ENCODE measurements at places on chromosomes 5 and 9.

DNA sequence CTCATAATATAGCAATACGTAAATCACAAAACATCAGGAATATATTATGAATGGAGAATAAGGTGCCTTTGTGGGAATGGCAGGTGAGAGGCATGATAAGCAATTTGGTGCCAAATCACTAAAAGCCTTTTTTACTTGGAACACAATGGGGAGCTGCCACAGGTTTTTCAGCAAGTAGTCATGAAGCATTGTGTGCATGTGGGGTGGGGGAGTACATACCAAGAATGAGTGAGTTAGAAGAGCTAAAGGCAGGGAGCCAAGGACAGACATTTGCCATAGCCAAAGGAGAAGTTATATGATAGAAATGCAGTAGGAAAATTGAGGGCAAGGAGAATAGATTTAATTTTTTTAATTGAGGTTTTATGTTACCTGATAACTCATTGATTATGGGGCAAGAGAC is 445.0 kb upstream of the SMC2 start:
- no peak for DNase-seq

DNA sequence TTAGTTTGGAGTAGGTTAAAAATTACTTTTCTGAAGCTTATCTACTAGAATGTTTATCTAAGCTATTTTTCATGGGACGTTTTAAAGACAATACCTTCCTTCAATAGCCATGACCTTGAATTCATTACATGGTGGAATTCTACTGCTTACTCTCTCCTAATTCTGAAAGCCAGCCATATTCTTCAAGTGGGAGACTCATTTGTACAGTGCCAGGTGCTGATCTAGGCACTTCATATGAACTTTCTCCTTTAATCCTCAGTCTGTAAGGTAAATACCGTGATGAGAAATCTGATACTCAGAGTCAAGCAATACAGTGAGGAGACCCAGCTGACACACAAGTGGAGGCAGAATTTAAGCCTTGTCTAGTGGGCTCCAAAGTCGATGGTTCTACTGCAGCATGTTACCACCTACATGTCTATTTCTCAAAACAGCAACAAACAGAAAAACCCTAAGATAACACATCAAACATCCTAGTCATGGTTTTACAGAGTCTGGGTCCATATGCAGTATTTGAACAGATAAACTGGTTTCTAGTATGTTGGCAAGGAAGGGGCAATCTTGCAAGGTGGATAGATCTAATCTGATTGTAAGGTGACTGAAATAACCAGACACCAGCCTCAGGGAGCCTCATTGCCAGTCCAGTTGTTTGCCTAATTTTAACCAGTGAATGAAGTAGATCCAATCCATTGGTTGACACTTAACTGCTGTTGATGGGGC is 243.7 kb downstream of the PIK3R1 start:
- DNase-seq: no peak

- no peak for DNase-seq
Measured at GRCh38 chr9:26524267-26524666, 368.3 kb downstream of the CAAP1 start.

DNA sequence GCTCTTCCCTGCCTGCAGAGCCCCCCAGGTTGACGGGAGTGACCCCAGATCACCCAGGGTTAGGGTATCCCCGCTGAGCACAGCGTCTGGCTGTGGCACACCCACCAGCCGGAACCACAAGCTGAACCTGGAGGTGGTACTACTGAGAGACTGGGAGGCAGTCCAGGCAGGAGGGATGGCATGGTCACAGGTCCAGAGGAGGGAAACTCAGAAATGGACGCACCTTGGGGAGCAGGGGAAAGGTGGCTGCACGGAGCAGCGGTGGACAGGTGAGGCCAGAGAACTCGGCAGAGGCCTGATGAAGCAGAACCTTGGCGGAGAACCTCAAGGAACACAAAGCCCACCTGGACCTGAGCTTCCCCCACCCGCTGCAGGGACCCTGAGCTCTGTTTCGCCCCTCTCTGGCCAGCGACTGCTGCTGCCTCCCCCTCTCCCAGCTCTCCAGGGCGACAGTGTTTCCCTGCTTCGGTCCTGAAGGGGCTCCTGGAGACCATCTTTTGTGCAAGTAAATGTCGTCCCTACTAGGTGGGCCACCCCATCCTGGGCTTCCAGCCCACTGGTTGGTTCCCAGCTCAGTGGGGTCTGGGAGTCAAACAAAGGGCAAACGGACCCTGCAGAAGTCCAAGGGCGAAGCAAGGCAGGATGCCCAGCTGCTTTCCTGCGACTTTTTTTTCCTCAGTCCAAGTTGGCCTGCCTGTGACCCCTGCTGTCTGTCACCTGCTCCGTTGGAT is 845 bp downstream of the ADGRD2 start:
- DNase-seq: no peak

DNA sequence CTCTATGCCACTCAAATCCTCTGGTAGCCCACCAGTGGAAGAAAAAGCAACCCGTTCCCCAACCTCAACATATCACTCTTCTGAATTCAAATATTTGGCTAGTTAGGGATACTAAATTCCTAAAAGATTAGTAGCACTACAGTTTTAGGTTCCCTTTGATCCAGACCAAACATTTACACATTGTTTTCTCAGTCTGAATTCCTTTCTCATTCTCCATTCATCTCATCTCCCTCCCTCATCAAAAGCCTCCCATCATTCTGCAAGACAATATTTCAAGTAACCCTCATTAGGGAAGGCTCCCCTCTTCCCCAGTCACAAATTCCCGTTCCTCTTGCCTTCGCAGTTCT is 26.3 kb downstream of the ADAM19 start:
- no peak for DNase-seq

- DNase-seq: no peak
Measured at GRCh38 chr5:8458038-8458383, 589.1 kb downstream of the MTRR start.

- no peak for DNase-seq
Measured at GRCh38 chr5:17076272-17076671, 140.2 kb upstream of the MYO10 start.

- no peak for DNase-seq
Measured at GRCh38 chr5:119385536-119386128, 29.8 kb downstream of the TNFAIP8 start.

DNA sequence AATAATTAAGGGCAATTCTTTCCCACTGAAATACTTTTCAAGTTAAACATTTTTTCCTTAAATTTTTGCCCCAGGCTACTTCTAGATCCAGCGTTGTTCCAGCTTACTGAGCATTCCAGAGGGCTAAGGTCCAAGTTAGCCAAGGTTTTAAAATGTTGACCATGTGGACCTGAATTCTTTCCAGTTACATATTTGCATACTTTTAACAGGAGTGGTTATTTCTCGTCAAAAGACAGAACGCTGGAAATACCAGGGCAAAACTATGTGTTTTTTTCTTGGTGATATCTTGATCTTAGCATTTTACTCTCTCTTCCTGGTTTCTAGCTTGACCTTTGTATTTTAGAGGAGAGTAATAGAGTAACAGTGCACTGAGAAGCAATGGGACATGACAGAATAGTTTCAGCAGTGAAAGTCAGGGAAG is 32.8 kb downstream of the TMC1 start:
- no peak for DNase-seq

DNA sequence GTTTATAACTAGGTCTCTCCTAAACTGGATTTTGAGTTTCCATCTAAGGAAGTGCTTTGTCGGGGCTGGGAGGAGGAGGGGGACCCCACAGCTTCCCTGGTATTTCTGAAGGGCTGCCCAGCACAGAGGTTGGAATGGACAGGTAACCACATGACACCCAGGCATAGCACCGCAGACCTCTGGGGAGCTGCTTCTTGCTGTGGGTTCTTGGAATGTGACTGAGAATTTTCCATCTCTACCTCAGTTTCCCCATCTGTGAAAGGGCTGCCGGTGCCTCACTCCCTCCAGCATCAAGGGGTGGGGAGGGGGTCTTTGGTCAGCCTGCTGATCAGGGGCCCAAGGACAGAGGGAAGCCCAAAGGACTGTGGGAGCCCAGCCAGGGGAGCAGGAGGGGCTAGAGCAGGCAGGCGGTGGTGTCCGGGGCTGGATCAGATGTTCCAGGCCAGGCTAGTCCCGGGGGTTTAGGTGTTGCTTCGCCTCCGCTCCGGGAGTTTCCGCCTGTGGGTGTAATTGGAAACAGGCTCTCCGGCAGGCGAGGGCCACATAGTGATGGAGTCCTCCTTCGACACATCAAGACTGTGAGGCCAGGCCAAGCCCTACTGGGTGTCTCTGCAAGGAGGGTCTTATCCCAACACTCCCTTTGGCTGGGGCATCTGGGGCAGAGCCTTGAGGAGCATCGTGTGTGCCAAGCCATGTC is 3.3 kb downstream of the OLFML2A start:
- DNase-seq: no peak

DNA sequence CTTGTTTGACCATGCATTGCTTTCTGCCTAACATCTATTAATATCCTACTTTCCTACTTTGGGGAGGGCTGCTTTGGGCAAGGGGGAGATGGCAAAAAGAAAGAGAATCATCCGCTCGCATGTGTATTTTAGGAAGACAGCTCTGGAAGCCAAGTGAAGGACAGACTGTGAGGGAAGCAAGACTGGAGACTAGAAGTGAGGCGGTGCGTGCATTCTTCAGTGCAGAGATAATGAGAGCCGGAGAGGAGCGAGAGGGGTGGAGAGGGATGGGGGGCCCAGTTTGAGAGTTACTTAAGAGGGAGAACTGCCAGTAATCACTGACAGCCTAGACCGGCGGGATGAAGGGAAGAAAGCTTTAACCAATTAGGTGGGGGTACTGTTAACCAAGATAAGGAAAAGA is 151.7 kb upstream of the RAPGEF1 start:
- no peak for DNase-seq

DNA sequence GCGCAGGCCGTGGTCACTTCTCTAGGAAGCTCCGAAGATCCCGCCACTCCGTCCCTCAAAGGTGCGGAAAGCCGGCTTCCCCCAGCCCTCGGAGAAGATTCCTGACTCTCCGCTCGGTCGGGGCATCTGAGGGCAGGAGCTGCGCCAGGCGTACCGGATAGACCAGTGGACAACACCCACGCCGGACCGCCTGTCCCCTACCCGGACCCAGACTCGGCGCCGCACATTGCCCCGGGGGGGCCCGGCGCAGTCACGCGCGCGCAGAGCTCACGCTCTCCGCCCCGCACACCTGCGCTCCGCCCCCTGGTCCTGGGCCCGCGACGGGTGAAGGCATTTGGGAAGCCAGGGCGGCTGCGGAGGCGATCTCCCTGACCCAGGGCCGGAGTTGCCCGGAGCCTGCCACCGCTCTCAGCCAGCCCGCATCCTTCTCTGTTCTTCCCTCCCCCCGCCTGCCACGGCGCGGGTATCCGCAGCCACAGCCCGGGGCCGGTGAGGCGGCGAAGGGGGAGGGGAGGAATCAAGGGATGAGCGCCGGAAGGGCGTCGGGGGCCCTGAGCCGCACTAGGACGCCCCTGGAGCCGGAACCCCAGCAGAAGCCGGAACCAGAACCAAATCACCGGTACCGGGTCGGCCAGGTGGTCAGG is 448 bp downstream of the RELL2 start:
- peak; percentile 49 for DNase-seq

GRCh38 chr5:33468775-33469435 is 28.1 kb downstream of the TARS1 start:
- DNase-seq: no peak

DNA sequence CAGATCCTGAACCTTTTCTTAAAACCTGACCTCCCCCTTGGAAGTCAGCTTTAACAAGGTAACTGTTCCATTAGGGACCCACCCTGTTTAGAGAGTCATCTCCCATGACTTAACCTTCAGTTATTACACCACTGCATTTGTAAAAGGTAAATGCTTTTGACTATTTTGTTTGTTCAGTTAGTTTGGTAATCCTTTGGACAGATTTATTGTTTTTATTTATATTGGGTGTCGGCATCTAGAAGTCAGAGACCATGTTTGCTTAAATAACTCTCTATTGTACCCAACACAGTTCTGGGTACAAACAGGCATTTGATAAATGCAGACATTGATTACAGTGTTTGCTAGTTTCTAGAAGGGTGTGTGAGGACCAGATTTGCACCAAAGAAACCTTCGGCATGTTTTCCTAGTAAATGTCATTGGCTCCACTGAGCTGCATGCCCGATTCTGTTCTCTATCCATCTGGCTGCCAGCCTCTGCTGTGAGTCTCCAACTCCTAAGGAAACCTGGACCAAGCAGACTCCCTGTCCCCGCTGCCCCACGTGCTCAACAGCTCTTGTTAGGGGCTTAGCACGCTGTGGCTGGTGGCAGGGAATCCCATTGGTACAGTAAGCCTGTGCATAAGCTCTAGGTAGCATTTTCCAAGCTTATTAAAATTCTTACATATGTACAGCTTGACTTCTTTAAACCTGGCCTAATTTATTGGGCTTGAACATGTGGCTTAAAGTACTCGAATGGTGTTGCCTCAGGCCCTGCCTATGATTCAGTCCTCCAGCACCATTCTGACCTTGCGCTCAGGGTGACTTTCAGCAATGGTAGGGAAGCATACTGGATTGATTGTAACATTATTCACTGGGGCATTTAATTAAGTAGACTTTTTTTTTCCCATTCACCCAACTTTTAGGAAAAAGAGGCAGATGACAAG is 6.6 kb downstream of the PCBD2 start:
- no peak for DNase-seq

DNA sequence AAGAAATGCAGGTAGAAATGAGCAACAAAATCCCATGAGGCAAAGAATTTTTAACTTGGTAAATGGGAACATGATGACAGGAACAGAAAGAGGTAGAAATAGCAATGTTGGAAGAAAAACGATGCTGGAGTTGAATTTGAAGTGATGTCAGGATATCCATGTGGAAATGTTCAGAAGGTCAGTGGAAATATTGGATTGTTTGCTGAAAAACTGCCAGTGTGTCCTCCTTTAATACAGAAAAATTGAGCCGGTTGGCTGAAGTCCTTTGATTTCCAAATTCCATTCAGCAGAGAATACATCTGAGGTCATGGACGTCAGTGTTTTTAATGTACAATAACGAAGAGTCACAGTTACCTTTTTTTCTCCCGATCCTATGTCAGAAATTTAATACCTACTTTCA is 110.0 kb upstream of the DMAC1 start:
- DNase-seq: no peak

DNA sequence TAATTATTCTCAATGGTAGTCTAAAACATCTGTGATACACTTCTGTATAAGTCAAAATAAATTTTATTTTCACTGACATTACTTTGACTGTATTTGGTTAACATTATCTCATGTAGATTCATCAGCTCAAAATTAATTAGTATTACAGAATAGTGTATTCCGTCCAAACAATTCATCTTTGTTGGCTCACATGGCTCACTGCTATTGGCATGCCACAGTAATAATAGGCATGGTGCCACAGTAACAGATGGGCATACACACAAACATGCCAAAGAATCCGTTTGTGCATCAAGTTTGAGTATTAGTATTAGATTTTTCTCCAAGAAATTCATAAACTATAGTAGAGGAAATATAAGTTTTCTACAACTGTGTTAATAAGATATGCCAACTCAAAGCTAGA is 14.2 kb downstream of the AP3B1 start:
- no peak for DNase-seq

- peak; percentile 71 for DNase-seq
Measured at GRCh38 chr5:135053278-135053677, 19.2 kb upstream of the PITX1 start.

Data from GM12891 (cell line).